ENCODE measurements at places on chromosomes 13 and 19. TPM values are rescaled to one million over a fixed set of nuclear protein-coding genes. Genes with fewer than 3 reads are reported as not detected.

GRCh38 chr13:101007245-101007644 is 332.6 kb upstream of the TMTC4 start:
- DNase-seq: no peak

GRCh38 chr19:2097203-2097885 is 629 bp downstream of the IZUMO4 start:
- no peak for DNase-seq

DNA sequence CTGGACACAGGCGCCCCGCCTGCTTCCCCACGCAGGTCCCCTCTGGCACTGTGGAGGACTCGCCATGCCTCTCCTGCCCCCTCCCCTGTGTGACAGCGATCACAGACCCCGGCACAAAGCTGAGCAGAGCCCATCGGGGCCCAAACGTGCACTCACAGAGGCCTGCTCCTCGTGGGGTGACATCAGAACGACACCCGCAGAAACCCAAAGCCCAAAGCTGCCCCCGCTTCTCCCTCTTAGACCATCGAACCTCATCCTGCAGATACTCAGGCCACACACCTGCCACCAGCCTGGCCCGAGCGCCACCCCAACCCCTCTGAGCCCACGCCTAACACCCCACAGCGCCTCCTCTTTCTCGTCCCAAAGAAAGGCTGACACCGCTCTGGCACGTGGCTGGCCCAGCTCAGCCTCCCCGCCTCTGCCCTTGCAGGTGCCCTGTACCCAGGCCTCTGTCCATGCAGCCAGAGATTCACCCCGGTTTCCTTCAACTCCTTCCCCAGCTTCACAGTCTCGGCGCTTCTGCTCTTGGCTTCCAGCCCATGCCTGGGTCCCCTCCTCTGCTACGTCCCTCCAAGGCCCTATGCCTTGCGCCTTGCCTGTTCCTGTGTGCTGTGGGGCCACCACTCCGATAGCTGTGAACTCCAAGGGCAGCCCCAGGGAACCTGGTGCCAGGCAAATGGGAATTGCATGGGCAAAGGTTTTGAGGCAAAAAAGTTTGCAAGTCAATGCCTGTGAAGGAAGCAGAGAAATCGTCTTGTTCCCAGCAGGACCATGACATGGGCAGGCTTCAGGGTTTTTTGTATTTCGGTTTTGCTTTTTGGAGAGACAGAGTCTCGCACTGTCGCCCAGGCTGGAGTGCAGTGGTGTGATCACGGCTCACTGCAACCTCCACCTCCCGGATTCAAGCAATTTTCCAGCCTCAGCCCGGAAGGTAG is 831 bp upstream of the CBARP start:
- no peak for DNase-seq

GRCh38 chr19:49473868-49474541 is at the start of gene FLT3LG:
Gene FLT3LG, plus strand, starts transcription at chr19:49474215. Its CDS starts 425 bp downstream, at chr19:49474640.
- DNase-seq: no peak

GRCh38 chr13:22703601-22704209 is 477.1 kb upstream of the SGCG start:
- DNase-seq: no peak

DNA sequence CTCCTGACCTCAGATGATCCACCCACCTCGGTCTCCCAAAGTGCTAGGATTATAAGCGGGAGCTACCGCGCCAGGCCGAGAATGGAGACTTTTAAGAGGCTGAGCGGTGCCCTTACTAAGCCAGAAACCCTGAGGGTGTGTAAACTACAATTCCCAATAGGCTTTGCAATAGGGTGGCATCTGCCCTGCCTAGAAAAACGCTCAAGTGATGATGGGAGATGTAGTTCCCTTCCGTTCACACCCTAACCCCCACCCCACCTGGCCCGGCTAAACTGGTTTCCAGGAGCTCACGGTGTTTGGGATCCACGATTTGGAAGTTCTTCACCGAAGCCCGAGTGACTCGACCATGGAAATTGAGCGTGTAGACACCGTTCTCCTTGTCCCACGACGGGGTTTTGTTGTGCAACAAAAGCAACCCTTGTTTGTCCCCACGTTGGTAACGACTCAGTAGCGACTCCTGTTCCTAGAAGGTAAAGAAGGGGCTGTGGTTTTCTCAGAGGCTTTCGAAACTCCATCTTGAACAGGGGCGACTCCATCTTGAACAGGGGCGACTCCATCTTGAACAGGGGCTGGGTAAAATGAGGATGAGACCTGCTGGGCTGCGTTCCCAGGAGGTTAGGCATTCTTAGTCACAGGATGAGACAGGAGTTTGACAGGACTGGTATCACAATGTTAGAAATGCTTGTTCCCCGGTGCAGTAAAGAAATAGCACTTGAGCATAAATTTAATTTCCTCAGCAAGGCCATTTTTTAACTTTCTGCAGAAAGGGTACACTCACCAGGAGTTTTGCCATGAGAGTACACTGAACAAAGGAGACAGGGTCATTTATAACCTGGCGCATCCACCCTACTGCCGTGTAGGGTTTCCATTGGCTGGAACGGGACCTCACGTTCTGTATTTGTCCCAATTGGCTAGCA is 9.8 kb downstream of the PPP1R15A start:
- DNase-seq: no peak

DNA sequence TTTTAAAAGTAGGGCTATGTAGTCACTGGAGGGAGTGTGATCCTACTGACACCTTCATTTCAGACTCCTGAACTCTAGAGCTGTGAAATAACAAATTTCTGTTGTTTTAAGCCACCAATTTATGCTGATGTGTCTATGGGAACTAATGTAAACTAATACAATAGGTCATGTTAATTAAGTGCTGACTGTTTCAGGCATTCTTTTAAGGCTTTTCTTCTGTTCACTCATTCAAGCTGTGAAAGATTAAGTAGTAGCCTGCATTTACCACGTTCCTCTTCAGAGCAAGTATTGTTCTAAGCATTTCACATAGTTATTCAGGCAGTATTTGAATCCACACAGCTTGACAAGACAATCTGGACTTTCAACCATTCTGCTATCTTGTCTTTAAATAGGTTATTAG is 1135.0 kb downstream of the SLITRK1 start:
- no peak for DNase-seq

- DNase-seq: no peak
Measured at GRCh38 chr13:46339035-46339666, 47.9 kb downstream of the RUBCNL start.

- DNase-seq: no peak
Measured at GRCh38 chr13:40762849-40763248, 8.1 kb downstream of the MRPS31 start.

Gene ZNF580
- 7.3 TPM for polyA plus RNA-seq

Measured in AG04450 (cell line).